ENCODE measurements at places on chromosomes 13 and 19.

DNA sequence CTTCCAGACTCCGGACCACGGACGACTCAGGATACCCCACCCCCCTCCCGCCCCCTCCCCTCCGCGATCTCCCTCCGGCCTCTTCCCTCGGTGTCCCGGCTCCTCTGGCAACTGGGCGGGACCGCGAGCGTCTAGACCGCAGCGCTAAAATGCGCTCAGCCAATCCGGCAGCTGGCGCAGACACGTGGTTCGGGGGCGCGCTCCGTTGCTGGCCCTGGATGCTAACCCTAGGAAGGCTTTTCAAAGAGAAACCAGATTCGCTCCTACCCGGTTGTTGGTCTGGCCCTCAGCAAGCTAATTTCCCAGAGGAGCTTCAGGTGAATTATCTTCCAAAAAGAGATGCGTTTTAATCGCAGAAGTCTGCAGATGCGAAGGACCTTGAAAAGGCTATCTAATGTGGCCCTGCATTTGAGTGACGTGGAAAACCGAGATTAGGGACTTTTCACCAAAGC is at the start of gene DZIP1:
TSS of gene DZIP1 (minus strand) at position 106 of the 452 bp plus-strand sequence. CDS start 2,677 bp downstream, outside the sequence.
- peak; percentile 81 for DNase-seq

GRCh38 chr13:47455626-47456025 is 545.4 kb downstream of the SUCLA2 start:
- no peak for DNase-seq

GRCh38 chr13:105474983-105475610 is 1060.4 kb downstream of the EFNB2 start:
- DNase-seq = peak; percentile 52

DNA sequence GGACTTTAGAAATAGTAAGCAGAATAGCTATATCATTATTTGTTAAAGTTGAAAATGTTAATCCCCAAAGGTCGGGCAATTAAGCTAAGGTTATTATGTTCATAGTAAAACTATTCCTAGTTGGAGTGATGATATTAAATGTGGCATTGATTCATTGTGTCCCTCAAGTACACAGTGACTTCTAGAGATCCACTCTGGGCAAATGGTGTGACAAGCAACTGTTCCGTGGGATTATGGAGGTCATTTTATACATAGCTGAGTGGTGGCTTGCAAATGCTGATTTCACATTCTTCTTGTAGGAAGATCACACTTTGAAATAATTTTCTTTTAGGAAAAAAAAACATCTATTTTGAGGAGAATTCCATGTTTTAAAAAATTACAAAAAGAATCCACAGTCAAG is 317.8 kb downstream of the ATP8A2 start:
- no peak for DNase-seq

- no peak for DNase-seq
Measured at GRCh38 chr13:89205856-89206520, 1534.8 kb downstream of the SLITRK5 start.

DNA sequence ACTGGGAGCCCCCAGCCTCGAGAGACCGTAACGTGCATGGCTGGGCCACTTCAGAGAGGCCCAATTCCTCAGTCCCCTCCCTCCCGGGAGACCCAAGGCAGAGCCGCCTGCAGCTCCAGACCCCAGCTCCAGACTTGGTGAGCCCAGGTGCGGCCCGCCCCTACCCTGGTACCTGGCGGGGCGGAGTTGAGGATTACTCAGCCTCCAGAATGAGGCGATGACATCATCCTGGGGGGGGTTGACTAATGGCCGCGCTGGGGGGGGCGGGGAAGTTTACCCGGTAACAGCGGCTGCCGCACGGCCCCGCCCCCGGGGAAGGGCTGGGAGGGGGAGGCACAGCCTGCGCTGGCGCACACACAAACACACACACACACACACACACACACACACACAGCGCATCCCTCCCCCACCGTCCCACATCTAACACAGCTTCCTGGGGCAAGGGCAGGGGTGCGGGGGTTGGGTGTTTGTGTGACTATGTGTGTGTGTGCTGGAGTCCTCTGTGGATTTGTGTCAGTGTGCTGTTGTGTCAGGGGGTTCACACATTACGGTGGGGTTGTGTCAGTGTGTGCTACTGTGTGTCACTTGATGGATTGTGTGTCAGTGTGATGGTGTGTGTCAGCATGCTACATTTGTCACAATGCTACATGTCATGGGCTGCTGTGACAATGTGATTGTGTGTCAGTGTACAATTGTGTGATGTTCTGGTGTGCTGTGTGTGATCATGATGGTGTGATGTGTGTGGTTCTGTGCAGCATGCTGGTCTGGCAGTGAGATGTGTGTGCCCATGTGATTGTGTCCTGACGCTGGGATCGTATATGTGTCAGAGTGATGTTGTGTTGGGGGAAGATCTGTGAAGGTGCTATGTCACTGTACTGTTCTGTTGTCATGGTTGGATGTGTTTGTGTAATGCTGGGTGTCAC is 10.3 kb upstream of the BBC3 start:
- peak; percentile 80 for DNase-seq

DNA sequence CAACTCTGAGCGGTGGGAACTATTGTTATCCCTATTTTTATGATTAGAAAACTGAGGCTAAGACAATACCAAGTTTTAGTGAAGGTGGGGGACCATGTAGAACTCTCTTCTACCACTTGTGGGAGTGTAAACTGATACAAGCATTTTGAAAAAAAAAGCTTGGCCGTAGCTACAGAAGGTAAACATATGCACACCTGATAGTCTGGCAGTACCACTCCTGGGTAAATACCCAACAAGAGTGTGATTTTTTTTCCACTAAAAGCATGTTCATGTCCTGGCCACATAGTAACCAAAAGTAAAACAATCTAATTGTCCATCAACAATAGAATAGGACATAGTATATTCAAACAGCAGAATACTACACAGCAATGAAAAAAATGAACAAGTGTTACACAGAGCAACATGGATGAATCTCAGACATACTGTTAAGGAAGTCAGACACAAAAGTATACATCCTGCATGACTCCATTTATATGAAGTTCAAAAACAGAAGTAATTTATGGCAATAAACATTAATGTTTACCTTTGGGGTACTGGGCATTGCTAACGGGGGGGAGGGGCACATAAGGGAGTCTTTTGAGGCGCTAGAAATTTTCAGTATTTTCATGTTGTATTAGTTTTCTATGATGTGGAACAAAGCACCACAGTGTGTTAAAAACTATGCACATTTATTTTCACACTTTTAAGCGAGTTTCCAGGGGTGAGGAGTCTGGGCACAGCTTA is 6.4 kb upstream of the SPATA13 start:
- DNase-seq = no peak

DNA sequence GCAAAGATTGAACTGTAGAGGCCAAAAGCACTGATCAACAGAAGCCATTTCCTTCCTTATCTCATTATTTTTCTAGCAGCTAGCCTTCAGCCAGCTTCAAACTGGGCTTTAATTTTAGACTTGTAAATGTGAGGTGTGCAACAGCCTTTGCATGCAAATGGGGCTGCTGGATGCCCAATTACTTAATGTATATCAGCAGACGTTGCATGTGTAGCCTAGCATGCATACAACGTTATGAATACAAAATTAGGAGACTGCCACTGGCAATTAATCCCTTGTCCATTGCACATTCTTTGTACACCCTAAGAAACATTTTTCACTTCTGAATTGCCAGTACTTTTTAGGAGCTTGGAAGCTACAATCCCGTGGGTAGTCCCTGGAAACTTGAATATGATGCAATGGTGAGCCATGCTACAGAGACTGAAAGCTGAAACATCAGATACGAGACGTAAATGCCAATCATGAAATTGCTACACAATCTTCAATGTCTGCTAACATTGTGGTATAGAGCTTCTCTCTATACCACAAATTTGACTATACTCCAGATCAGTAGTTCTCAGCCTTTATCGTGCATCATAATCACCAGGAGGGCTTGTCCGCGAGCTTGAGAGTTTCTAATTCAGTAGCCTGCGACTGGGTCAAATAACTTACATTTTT is 20.2 kb downstream of the EPSTI1 start:
- DNase-seq = peak; percentile 94

GRCh38 chr19:28710278-28710677 is 502.7 kb downstream of the UQCRFS1 start:
- peak; percentile 72 for DNase-seq

GRCh38 chr13:21134475-21134874 is 41.9 kb downstream of the SKA3 start:
- no peak for DNase-seq

GRCh38 chr19:11284515-11284914 is 11.4 kb upstream of the TSPAN16 start:
- DNase-seq = no peak

- DNase-seq = no peak
Measured at GRCh38 chr19:1047696-1048147, 7.8 kb downstream of the ABCA7 start.

DNA sequence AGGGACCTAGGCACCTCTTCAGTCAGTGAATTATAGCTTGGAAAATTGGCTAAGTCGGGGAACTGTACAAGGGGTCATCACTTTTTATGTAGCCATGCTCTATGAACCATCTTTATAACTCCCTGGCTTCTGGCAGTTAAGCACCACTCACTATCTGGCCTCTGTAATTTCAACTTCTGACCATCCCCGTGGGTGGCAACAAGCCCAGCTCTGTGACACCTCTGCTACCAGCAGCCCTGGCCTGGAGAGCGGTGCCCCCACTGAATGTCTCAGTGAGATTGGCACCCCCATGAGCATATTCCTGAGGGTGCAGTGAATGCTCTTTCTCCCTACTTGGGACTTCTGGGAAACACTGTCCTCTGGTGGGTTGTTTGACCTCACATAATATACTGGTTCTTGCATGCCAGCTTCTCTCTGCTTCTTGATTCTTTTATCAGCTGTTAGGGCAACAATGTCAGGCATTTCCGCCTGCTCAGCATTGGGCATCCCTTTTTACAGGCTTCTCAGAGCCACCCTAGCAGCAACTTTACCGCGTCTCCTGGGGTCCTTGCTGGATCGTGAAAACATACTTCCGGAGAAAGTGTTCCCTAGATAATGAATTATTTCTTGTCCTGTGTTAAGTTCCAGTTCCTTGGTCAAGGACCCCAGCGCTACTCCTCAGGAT is 10.4 kb downstream of the KL start:
- DNase-seq = no peak

- no peak for DNase-seq
Measured at GRCh38 chr19:7792281-7792680, 29.2 kb downstream of the CLEC4M start.

DNA sequence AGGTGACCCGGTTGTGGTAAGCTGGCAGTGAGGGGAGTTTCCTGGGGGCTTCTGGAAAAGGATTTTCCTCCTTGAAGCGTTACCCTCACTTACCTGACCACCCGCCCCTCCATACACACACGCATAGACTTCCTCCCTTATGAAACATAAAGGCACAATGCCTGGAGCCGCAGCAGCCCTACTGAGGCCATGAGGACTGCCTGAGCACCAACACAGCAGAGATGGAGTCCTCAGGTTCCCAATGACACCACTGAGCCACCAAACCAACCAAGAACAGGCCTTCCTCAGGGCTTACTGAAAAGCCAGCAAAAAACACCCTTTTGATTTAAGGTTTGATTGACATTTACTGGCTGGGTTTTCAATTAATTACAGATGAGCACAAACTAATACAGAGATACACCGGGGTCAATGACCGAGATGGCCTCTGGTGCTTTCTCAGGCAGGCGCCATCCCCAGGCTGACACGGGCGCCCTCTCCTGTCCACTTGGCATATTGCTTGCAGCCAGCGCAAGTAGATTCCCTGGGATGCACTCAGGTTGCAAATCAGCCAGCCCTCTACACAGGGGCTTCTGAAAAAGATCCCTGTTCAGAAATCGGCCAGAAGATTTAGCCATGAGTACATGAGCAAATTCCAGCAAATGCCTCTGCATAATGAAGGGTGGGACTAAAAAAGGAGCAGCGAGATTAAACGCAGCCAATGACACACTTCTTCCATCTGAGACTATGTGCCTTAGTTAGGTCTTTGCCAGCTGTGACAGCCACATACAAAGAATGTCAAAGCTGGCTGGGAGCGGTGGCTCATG is 14.8 kb downstream of the OPA3 start:
- peak; percentile 39 for DNase-seq

GRCh38 chr13:110914331-110915056 is 375 bp downstream of the ANKRD10 start:
- DNase-seq = peak; percentile 64

DNA sequence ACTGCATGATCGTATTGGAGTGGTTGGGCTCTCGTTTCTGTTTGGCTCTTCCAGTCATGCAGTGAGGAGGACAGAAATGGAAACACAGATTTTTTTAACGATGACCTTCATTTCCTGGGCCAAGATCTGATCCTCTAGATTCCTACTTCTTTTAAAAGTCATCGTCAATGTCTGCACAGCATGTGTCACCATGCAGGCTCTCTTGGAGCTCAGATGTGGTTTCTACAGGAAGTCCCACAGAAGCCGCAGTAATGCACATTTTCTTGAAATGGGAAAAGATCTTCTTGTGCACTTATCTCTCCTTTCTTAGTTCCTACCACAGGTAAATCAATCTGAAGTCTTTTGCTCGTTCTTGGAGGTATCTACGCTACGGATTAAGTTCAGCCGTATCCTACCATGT is 626.9 kb downstream of the EFNB2 start:
- no peak for DNase-seq

DNA sequence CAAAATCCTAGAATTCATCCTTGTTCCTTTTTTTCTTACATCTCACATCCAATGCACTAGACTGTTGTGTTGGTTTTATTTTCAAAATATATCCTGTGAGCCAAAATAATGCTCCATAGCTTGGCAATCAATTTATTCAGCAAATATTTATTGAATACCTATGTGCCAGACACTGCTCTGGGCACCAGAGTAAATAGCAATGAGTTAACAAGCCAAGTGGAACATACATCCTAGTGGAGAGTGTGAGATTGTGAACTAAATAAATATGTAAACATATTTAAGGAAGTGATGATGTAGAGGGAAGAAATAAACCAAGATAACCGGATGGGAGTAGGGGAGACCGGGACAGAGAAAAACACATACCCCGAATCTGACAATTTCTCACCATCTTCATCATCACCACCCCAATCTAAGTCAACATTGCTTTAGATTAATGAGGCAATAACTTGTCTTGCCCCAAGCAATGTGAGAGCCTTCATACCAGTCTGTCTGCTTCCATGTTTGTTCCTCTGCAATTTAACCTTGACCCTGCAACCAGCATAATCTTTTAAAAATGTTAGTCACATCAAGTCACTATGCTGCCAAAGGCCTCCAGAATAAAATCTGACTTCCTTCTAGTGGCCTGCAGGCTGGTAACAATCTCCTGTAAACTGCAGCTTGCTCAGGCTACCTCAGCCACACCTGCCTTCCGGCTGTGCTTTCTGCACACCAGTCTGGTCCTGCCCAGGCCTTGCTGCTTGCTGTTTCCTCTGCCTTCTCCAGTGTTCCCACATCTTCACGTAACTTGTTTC is 199.2 kb downstream of the DLEU7 start:
- no peak for DNase-seq

- no peak for DNase-seq
Measured at GRCh38 chr19:19181488-19181998, 10.4 kb downstream of the BORCS8 start.

- DNase-seq = no peak
Measured at GRCh38 chr19:51511353-51511752, 9.8 kb upstream of the SIGLEC12 start.

GRCh38 chr13:95870421-95870820 is 182.8 kb downstream of the UGGT2 start:
- no peak for DNase-seq

- DNase-seq = peak; percentile 35
Measured at GRCh38 chr13:75789451-75790197, 153.5 kb downstream of the LMO7 start.

GRCh38 chr13:21034603-21035191 is 26.7 kb downstream of the LATS2 start:
- peak; percentile 77 for DNase-seq

- DNase-seq = no peak
Measured at GRCh38 chr19:49855277-49855675, 4.3 kb downstream of the PTOV1 start.

GRCh38 chr19:33408116-33408515 is 34.6 kb downstream of the CEBPG start:
- DNase-seq = no peak
